ENCODE measurements at places on chromosomes 7 and 10.

DNA sequence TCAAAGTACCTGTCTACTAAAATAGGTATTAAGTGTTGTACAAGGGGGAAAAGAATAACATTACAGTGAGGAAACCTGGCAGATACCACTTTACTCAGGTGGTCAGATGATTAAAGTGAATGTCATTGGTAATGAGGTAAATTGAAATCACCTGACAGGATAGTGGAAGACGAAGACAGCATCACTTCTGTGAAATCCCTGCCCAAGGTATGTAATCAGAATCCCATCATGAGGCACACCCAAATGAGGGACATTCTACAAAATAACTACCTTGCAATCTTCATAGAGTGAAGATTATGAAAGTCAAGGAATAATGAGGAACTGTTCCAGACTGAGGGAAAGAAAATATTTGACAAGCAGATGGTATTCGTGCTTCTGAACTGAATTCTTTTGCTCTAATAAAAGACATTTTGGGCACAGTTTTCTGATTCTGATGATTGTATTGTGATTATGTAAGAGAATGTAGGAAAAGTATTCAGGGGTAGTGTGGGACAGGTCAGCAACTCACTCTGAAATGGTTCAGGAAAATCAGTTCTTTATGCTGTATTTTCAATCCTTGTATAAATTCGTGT is 33.3 kb upstream of the ARMS2 start:
- no peak for DNase-seq

DNA sequence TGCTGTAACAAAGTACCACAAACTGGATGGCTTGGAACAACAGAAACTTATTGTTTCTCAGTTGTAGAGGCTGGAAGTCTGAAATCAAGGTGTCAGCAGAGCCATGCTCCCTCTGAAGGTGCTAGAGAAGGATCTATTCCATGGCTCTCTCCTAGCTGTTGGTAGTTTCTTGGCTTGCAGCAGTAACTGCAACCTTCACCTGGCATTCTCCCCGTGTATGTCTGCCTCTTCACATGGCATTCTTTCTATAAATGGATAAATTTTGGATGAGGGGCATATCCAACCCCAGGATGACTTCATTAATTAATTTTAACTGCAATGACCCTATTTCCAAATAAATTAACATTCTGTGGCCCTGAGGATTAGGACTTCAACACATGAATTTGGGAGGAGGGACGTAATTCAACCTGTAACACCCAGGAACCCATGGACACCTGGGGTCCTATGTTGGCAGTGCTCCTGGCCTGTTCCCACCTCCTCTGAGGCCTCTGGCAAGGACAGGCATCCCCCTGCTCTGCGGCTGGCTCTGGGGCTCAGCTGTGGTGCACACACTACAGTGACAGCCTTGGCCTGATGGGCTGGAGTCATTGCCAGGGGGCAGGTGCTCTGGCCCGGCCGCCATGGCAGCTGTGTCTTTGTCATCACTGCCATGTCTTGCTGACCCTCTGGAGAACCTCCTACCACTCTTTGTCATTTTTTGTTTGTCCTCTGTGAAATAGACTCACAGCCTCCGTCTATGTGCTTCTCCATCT is 30.8 kb downstream of the LSMEM1 start:
- no peak for DNase-seq

DNA sequence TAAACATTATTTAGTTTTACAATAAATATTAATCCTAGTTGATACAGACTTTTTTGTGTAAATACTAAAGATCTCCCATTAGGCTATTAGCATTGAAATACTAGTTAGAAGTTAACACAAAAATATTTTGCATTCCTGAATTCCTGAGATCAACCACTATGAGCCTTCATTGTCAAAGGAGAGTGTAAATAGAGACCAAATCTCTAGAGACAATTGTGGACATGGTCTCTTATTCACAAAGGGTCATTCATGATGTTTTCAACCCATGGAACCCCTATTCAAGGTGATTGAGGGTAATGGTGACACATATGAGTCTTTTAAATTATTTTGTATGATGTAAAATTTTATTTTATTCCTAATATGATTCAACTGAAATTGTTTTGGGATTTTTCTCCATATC is 1454.8 kb upstream of the LRRTM3 start:
- no peak for DNase-seq

- DNase-seq, result no peak
These were observed 156.5 kb downstream of the DOCK4 start for GRCh38 chr7:112049555-112050249.

DNA sequence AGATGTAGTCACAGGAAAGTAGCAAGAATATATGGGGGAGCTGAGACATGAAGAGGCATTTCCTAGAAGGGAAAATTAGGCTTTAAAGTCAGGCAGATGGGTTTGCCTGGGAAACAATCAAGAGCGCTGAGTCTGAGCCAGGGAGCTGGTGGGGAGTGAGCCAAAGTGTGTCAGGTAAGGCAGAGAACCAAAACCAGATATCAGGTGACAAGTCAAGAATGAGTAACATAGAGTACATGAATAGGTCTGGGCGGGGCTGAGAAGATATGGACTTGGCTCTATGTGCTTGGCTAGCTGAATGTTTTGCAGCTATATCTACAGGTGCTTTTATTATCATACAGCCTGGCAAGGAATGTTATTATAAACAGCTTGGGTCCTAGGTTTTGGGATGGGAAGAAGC is 49.3 kb downstream of the GPR141 start:
- no peak for DNase-seq

GRCh38 chr10:75431180-75432111 is at the start of gene LRMDA:
Gene LRMDA (plus strand): TSS chr10:75431624.
- DNase-seq, result no peak
